ENCODE measurements at places on chromosomes 2 and 18.

- DNase-seq = peak; percentile 69
These were observed 159.4 kb downstream of the AGPS start for GRCh38 chr2:177551989-177552421.

- DNase-seq = no peak
These were observed 183.6 kb upstream of the MAP2 start for GRCh38 chr2:209240204-209240603.

DNA sequence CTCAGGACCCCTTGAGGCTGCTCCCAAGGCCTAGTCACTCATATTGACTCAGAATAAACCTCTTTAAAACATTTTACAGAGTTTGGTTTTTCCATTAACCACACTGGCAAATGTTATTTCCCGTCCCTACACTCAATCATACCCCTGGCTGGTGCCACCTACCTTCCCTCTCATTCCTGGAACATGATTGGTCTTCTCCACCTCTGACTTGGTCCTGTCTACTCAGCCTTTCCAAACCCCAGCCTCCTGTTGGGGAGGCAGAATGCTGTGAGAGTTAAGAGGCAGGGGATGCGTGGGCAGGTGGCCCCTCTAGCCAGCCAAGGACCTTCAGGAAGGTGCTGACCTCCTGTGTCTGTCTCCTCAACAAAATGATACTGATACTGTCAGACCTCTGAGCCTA lies 149.3 kb downstream of the CABLES1 start:
- no peak for DNase-seq

- no peak for DNase-seq
These were observed 329.6 kb upstream of the ID2 start for GRCh38 chr2:8352296-8352695.

DNA sequence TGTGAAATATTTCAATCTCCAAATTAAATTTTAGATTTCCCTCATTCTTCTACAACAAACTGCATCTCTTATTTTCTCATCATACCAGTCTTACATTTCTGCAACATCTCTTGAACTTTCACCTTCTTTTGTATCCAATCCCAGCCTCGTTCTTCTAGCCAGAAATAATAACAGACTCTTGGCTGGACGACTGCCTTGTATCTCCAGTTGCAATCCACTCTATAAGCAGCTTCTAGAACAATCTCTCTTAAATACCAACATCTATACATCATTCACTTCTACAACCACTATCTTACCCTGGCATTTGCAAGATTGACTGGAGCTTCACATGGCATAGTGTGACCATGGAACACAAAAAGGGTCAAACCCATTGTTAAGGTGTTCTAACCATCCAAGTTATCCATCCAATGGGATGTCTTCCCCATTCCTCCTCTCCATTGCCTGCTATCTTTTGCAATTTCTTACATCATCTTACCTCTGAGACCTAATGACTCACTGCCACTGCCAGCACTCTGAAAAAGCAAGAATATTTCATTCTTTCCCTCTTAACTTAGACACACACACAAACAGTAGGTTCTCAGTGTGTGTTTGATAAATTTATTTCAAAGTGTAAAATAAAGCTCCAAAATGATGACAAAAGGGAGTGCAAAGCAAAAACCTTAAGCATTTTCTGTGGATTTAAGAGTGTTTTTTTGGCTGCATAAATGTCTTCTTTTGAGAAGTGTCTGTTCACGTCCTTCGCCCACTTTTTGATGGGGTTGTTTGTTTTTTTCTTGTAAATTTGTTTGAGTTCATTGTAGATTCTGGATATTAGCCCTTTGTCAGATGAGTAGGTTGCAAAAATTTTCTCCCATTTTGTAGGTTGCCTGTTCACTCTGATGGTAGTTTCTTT lies 145.6 kb downstream of the METTL4 start:
- DNase-seq = no peak

DNA sequence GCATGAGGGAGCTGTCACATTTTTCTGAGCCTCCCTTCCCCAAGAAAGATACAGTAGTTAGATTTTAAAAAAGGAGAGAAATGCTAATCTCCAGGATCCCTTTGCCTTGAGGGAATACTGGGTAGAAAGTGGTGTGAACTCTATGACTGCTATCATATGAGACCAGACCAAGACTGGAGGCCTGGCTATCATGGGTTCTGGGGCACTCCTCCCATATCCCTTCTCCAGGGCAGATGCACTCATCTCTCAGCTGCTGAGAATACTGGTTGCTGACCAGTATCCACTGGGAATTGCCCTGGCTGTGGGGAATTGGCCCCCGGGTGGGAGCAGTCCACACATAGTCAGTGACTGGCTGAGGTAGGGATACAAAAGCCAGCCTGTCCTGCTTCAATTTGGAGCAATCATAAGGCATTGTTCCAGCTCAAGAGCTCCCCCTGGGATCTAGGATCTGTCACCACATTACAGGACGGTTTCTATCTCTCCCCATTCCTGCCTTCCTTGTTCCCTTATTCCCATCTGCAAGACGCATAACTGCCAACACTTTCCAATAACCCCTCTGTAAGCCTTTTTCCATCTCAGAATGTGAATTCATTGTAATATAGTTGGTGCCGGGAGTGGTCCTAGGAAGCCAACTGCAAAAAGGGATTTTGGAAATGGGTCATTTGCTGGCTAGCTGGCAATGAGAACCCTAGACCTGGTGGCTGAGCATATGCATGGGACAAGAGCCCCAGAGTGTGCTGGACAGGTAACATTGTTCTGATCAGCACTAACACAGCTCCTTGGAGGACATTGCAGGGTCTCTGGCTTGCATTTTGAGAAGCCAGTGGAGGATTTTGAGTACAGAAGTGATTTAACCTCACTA lies 35.4 kb upstream of the REEP1 start:
- no peak for DNase-seq

DNA sequence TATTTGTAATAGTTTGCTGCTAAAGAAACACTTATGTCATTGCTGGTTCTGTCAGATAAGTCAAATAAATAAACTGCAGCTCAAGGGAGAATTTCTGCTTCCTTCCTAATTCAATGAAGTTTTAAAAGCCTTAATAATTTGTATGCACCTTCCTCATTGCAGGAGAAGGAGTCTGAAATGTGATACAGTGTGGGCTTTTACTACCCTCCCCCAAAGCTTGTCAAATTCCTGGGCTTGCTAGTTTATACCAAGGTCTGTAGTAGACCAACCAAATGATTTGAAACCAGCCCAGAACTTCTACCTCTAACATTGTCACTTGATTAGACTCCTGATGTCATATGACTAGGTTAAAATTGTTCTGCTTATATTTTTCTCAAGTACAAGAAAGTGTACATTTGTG lies 131.8 kb downstream of the DTNA start:
- no peak for DNase-seq

- no peak for DNase-seq
These were observed 11.0 kb upstream of the SIX3 start for GRCh38 chr2:44930274-44931197.

- no peak for DNase-seq
These were observed 150.3 kb downstream of the TFCP2L1 start for GRCh38 chr2:121134728-121135127.

DNA sequence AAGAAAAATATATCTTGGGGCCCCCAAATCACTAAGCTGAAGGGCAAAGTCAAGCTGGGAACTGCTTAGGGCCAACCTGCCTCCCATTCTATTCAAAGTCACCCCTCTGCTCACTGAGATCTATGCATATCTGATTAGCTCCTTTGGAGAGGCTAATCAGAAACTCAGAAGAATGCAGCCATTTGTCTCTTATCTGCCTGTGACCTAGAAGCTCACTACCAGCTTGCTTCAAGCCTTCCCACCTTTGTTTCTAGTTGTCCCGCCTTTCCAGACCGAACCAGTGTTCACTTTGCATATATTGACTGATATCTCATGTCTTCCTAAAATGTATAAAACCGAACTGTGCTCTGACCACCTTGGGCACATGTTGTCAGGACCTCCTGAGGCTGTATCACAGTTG lies 479.4 kb downstream of the METTL4 start:
- no peak for DNase-seq

DNA sequence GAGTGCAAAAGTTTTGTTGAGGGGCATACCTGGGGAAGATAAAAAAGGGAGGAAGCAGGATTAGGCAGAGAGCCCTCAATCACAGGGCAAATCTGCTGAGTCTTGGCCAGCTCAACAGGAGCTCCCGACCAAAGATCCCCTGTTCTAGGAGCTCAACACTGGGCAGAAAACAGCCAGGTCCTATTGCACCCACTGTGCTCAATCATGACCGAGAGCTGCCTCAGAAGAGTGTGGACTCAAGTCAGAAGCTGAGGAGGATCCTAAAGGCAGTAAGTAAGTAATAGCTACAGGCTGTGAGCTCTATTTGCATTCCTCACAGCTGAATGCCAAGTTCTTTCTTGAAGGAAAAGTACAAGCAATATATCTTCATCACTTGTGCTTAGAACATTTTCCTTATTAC lies 334.4 kb upstream of the NRP2 start:
- DNase-seq = no peak

GRCh38 chr2:113886479-113887008 lies 3.3 kb upstream of the ACTR3 start:
- no peak for DNase-seq

DNA sequence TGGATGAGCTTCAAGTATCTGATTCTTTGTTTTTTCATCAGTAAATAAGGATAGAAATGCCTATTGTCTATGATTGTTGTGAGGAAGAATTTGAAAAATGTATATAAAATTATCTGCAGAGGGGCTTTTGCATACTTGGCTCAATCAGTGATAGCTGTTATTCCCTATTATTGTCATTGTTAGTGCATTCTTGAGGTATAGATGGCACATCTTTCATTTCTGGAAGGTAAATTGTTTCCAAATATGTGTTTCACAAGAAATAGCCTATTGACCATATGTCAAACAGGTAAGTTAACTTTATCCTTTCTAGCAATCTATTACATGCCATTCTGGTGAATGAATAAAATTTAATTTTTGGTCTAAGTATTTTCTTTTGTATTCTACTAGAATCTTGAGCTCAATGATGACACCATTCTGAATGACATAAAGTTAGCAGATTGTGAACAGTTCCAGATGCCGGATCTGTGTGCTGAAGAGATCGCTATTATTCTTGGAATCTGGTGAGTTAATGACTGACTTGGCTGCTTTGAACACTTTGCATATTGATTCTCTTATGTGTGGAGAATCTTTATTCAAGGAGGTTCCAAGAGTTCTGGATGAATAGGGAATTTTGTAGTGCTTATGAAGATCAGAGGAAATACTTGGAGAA lies 44.2 kb downstream of the TTC27 start:
- DNase-seq = no peak

- no peak for DNase-seq
These were observed 579.5 kb downstream of the ARHGAP15 start for GRCh38 chr2:143708682-143709081.

DNA sequence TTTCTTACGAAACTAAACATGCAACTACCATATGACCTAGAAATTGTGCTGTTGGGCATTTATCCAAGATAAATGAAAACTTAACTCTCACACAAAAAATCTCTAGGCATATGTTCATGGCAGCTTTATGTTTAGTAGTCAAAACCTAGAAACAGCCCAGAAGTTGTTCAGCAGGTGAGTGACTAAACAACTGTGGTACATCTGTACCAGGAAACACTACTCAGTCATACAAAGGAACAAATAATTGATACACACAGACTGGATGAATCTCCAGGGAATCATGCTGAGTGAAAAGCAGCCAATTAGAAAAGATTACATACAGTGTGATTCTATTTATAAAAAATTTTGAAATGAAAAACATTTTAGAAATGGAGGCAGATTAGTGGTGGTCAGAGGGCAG lies 29.3 kb downstream of the DYNC2LI1 start:
- no peak for DNase-seq

- DNase-seq = no peak
These were observed 15.3 kb downstream of the CTDP1 start for GRCh38 chr18:79694895-79695213.

DNA sequence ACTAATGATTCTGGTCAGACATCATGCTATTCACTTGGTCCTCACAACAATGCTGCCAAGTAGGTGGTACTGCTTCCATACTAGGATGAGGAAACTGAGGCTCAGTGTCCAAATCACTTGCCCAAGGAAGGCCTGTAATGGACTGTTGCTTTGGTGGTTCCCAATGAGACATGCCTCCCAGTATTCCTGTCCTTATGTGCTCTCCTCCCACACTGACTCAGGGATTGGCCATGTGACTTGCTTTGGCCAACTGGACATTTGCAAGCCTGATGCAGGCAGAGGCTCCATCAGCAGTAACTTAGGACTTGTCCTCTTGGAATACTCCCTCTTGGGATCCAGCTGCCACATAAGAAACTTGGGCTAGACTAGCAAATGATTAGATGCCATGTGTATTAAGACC lies 3.0 kb downstream of the FBXO41 start:
- DNase-seq = no peak

DNA sequence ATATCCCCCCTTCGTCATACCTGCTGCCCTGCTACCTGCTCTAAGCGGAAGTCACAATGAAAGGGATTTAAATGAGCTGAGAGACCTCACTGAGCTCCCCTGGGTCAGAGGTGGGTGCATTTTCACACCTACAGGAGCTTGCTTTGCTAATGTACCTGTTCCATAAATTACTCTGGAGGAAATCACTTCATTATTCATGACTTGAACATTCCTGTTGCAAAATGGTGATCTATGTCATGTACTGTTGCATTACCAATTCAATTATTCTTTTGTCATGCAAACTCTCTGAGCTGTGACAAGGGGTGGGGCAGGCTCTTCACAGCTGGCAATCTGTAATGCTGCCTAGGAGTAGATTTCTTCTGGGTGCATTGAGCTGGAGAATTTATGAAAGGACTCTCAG lies 761.3 kb downstream of the TSN start:
- no peak for DNase-seq

DNA sequence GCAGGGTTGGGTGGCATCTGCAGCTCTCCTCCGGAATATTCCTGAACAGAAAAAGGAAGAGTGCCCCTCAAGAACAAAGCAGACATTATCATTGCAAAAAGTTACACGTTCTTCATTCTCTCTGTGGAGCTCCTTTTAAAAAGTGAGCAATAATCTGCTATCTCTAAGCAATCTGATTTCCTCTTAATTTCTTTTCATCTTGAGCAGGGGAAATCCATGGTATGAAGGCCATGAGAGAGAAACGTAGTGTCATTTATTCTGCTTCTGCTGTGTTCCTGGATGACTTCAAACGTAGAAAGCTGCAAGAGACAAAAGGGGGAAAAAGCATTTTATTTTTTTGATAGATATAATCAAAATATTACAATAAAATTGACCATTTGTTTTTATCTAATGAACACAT lies 16.9 kb downstream of the SMIM21 start:
- DNase-seq = no peak

- DNase-seq = peak; percentile 51
These were observed at the start of gene SPIRE1 for GRCh38 chr18:12657684-12658425. TSS of gene SPIRE1 (minus strand) at chr18:12658107. CDS start at chr18:12657866, 241 bp downstream.

- DNase-seq = no peak
These were observed 31.3 kb downstream of the COLEC12 start for GRCh38 chr18:468955-469790.

- no peak for DNase-seq
These were observed 60.8 kb downstream of the RBM43 start for GRCh38 chr2:151200844-151201243.

All from DMS79 treated with DMSO at 0.1 percent for 48 hours (cell line).